ENCODE measurements at places on chromosomes 3 and 15.
A peak's percentile ranks its signal among the peaks of the same experiment; 100 is the strongest.

- DNase-seq: no peak
These were observed 17.1 kb downstream of the TMEM108 start for GRCh38 chr3:133055339-133055738.

DNA sequence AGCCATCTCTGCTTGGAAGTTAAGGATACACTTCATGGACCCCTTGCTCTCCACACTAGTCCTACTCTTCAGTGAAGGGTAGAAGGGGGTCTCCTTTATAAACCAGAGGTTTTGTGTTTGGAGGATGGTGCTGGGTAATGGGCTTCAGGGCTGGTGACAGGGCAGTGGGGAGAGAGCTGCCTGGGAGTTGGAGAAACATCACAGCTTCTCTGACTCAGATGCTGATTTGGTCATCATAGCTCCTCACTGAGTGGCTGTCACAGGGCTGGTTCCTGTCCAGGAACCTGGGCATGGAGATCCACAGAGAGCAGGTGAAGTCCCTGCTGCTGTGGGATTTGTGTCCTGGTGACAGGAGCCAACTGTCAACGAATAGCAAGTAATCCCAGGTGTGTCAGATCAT is 333.9 kb upstream of the ATP10A start:
- DNase-seq: no peak

- DNase-seq: no peak
These were observed 55.4 kb upstream of the LRRFIP2 start for GRCh38 chr3:37229740-37230139.

DNA sequence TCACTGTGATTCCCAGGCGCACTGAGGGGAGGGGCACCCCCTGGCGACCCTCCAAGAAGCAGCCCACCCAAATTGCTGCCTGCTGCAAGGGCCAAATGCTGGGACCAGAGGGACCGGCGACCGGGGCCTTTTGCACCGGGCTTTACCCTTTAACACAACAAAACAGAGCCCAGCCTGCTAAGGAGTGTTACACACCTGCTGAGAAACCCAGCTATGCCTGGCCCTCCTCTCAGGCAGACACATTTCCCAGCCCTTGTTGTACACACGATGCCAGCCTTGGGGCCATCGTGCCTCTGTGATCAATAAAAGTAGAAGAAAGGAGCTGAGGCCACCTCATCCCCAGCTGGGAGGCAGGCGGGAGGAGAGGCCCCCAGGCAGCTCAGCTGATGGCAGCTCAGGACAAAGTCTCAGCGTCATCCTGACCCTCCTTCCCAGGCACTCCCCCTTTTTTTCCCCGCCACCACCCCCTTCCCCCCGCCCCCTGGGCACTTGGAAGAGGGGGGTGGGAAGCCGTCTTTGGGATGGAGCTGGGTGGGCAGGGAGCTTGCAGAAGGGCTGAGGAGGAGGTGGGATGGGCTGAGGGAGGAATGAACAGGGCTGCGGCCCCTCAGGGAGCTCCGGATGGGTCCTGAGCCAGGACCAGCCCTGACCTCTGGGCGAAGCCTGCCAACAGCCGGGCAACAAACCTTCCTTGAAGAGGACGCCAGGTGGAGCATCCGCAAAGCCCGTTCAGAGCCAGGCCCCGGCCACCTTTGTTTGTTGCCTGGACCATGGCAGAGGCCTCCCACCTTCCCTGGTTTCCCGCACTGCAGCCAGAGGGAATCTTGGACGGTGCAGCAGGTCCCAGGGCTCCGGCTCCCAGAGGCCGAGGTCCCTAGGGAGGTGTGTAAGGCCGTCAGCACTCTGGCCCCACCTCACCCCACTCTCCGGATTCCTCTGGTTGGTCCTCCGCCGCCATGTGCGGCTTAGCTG is 45.9 kb upstream of the SEC61A1 start:
- DNase-seq: no peak

DNA sequence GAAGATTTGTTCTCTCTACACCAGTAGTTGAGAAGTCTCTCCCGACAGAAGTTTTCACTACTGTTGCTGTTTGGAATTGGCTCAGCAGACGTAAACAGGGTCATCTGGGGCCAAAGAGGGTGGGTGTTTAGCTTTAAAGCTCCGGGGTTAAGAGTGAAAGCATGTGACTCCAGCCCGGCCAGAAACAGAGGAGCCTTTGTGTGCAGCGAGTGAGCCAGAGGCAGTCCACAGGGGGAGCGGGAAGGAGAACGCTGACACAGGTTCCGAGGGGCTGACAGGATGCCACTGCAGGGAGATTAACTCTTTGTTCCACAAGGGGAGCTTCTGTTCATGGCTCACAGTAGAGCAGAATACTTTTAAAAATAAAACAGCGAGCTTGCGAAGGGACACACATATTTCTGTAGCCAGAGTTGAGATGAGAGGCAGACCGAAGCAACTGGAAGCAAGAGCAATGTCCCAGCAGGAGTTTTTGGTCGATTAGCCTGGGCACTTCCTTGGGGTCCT is 26.9 kb downstream of the BMF start:
- DNase-seq: peak; percentile 43

GRCh38 chr3:78812166-78812565 is 955.6 kb downstream of the ROBO1 start:
- no peak for DNase-seq

- no peak for DNase-seq
These were observed 47.4 kb downstream of the CPN2 start for GRCh38 chr3:194303749-194304148.

Measured in stromal cell of bone marrow (primary cell).